Fibroblast of mammary gland (primary cell): ENCODE measurements at places on chromosomes 5 and 9.

DNA sequence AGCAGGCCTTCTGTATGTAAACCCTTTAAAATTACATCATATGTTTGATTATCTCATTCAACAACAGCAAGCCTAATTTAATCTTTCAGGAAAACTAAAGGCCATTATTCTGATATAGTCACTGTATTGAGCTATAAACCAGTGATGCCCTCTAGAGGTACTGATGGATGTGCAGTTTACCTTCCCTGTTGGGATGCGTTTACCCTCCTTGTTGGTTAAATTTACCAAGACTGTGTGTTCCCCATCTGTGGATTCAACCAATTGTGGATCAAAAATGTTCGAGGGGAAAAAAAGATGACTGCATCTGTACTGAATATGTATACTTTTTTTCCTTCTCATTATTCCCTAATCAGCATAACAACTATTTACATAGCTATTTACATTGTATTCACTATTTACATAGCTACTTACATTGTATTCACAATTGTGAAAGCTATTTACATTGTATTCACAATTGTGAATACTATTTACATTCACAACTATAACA lies 3.7 kb upstream of the BAAT start:
- DNase-seq, result peak; percentile 27

GRCh38 chr5:131221888-131222287 lies 42.0 kb upstream of the CDC42SE2 start:
- peak; percentile 44 for DNase-seq

DNA sequence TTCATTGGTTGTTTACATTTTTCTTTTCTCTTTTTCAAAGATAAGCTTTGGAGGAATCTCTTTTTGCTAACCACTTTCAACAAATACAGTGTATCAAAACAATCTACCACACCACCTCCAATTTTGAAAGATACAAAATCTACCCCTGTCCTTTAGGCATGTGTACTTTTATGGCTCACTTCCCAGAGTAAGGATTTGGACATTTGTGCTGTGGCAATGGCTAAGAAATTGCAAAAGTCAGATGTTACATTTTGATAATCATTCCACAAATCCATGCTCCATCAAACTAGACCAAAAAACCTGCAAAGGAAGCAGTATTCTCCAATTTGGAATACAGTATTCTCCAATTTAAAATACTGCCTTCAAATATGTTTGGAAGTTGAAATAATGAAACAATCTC lies 204.9 kb downstream of the MCTP1 start:
- peak; percentile 16 for DNase-seq

DNA sequence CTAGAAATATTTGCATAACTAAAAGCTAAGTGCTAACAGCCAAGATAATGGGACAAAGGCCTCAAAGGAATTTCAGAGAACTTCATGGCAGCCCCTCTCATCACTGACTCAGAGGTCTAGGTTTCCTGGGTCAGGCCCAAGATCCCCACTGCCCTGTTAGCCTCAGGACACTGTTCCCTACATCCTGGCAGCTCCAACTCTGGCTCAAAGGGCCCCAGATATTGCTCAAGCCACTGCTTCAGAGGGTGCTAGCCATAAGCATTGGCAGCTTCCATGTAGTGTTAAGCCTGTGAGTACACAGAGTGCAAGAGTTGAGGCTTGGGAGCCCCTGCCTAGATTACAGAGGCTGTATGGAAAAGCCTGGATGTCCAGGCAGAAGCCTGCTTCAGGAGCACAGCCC lies 998.1 kb downstream of the TLE1 start:
- no peak for DNase-seq

DNA sequence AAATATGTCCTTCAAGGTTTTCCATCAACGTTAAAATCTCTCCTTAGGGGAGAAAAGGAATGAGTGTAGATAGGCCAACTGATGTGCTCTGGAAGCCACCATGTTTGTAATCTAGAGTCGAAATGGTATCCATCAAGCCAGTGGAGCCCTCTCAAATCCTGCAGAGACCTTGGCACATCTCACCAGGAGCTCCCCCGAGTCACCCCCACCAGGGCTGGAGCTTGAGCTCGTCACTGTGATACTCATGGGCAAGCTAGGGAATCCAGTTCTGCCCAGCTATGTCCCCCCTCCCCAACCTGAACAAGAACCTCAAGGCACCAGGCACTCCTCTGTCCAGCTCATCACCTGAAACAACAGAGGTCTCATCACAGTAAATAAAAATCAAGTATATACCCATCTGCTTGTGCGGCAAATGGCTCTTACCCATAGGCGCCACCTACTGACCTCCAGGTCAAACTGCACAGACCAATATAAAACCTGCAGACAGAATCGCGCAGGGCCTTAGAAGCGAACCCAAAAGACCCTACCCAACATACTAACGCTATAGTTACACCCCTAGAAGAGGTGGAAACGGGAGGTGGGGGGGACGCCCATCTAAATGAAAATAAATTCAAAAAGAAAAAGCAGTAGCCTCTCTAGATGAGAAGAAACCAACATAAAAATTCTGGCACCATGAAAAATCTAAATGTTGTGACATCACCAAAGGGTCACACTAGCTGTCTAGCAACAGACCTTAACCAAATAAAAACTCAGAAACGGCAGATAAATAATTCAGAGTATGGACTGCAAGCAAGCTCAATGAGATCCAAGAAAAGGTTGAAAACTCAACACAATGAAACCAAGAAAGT lies 75.0 kb downstream of the TTC39B start:
- DNase-seq, result peak; percentile 62

GRCh38 chr9:127683723-127684122 lies 23.1 kb upstream of the CFAP157 start:
- peak; percentile 16 for DNase-seq

DNA sequence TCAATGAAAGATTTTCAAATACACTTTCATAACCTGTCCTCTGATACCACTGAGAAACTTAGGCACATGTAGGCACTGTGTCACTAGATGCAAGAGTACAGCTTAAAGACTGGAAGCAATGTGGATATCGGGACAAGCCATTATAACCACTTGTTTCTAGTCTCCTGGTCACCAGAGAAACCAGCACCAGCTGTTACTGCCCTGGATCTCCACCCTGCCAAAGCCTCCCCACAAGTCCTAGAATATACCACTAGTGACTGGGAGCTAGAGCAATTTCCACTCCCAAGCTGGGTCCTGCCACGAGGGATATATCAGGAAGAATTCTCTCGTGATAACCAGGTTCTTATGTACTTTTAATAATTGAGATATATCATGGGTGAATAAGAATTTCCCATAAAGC lies 19.5 kb downstream of the REEP5 start:
- DNase-seq, result no peak

DNA sequence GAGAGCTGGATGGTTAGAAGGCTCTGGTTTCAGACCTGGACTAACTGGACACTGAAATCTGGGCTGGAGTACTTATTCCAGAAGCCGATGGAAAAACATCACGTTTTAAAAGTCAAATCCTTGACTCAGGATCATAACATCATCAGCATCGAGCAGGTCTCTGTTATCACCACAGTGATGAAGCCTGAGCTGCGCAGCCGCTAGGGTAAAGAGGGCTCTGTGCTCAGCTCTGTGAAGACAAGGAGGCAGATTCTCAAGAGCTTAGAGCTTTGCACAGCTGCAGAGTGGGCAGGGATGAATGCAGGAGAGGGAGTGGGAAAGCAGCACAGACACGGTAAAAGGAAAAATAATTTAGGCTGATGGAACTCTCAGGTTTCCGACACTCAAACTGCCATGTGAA lies 208.8 kb upstream of the TAS2R1 start:
- no peak for DNase-seq

- DNase-seq, result no peak
Observed at GRCh38 chr9:118271936-118272335, 567.7 kb downstream of the TLR4 start.

DNA sequence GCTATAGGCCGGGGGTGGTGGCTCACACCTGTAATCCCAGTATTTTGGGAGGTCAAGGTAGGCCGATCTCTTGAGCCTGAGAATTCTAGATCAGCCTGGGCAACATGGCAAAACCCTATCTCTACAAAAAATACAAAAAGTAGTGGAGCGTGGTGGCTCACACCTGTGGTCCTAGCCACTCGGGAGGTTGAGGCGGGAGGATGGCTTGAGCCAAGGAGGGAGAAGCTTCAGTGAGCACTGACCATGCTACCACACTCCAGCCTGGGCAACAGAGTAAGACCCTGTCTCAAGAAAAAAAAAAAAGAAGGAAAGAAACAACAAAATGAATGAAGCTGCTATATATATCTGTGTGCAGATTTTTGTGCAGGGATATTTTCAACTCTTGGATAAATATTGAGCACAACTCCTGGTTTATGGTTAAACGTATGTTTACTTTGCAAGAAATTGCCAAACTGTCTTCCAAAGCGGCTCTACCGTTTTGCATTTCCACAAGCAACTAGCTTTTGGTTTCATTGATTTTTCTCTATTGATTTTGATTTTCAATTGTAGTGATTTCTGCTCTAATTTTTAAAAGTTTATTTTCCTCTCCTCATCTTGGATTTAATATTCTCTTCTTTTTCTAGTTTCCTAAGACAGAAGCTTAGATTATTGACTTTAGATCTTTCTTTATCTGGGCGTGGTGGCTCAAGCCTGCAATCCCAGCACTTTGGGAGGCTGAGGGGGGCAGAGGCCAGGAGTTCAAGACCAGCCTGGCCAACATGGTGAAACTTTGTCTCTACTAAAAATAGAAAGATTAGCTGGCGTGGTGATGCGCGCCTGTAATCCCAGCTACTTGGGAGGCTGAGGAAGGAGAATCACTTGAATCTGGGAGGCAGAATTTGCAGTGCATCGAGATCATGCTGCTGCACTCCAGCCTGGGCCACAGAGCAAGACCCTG lies 49.2 kb downstream of the SPIN1 start:
- DNase-seq, result no peak

- peak; percentile 5 for DNase-seq
Observed at GRCh38 chr9:100515578-100516494, 42.9 kb downstream of the TMEFF1 start.

GRCh38 chr5:67969631-67970030 lies 245.9 kb upstream of the PIK3R1 start:
- no peak for DNase-seq

GRCh38 chr5:138408023-138408422 lies 30.8 kb upstream of the REEP2 start:
- DNase-seq, result no peak

DNA sequence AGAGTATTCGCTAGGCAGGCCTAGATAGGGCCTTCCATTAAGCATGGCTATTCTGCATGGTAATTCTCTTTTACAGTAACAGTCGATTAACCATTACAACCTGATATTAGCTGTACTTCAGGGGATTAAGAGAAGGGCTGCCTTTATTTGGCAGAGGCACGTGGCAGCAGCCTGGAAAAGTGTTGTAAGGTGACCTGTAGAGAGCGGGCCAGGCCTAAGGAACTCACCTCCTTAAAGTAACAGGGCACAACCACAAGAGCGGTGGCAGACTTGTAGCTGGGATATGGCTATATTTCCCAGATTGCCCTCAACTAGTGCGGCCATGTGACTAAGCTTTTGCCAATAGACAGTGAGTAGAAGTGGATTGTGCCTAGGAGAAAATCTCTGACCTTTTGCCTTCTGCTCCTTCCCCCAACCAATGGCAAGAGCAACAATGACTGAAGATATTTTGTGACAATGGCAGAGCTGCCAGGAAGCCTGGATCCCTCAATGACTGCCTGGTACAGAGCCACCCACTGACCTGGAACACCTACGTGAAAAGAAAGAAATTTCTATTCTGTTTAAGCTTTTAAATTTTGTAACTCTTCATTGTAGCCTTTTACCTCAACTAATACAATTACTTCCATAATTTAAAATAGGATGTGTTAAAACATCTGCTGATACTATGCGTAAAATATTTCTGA lies 18.9 kb upstream of the ANKRD34B start:
- DNase-seq, result no peak

DNA sequence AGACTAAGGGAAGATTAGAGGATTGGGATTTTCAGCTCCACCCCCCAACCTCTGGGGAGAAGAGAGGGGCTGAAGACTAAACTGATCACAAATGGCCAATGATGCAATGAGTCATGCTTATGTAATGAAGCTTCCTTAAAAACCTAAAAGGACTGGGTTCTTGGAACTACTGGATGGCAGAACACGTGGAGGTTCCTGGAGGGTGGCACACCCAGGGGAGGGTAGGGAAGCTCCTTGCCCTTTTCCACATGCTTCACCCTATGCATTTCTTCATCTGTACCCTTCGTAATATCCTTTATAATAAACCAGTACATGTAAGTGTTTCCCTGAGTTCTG lies 48.6 kb downstream of the ARHGEF28 start:
- peak; percentile 37 for DNase-seq

DNA sequence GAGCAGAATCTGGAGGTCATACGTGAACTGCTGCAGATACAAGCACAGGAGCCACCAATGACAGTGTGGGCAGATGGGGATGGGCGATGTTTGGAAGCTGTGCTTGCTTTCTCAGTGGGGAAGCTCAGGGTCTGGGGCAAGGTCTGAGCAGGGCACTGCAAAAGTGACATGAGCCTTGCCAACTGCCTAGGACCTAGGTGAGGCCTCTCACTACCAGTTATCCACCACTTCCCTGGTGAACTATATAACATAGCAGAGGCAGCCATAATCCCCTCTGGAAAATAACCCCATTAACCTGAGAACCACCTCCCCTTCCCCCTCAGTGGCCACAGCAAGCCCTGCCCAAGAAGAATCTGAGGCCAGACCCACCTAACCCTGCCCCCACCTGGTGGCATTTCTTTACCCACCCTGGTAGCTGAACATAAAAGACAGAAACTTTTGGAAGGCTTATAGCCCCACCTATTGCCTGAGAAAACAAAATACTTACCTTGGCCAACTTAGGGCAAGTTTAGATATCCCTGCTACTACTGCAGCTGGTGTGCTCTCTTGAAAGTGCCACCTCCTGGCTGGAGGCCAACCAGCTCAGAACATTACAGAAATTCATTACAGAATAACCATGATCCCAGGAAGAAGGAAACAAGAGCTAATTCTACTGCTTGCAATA lies 18.8 kb upstream of the SPEF2 start:
- no peak for DNase-seq

GRCh38 chr5:150059623-150060022 lies 26.7 kb downstream of the CSF1R start:
- no peak for DNase-seq

DNA sequence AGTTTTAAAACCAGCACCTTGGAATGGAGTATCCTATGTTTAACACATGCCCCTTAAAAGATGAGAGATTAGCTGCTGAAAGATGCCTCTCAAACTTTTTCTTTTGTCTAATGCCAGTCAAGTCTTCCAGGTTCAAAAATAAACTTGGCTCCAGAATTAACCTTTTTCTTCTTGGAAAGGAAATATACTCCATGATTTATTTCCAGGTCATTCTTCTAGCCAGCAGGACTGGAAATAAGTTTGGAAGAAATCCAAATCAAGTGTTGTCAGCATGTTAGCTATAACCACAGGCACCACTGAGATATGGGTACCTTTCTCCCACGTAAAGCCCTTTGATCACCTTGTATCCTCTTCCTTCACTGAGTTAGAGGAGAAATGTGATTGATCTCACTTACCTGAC lies 56.1 kb downstream of the NLN start:
- DNase-seq, result no peak

- DNase-seq, result no peak
Observed at GRCh38 chr9:106693558-106693957, 169.4 kb upstream of the ZNF462 start.

GRCh38 chr5:6274846-6275543 lies 103.4 kb downstream of the MED10 start:
- no peak for DNase-seq

GRCh38 chr5:123951582-123951977 lies 439.6 kb downstream of the CSNK1G3 start:
- DNase-seq, result peak; percentile 98

GRCh38 chr5:133698259-133698554 lies 85.9 kb upstream of the FSTL4 start:
- no peak for DNase-seq

- no peak for DNase-seq
Observed at GRCh38 chr9:112382066-112382465, 2.2 kb downstream of the HSDL2 start.

- no peak for DNase-seq
Observed at GRCh38 chr9:94677929-94678328, 38.6 kb upstream of the FBP1 start.
